ENCODE measurements at places on chromosomes 3 and 15. TPM values are rescaled to one million over a fixed set of nuclear protein-coding genes. Genes with fewer than 3 reads are reported as not detected.

GRCh38 chr15:70650567-70651302 is 112.6 kb downstream of the UACA start:
- H3K36me3 ChIP-seq: no peaks in the 10 kb centered on the region
- H3K27me3 ChIP-seq: no peaks in the 10 kb centered on the region
- H3K4me1 ChIP-seq: no peaks in the 10 kb centered on the region
- no peak overlapping the region for H3K27ac ChIP-seq
- H3K4me3 ChIP-seq: no peak overlapping the region

The EIF2A gene
- total RNA-seq: 128 TPM

GRCh38 chr15:55289011-55289745 is 435 bp downstream of the RAB27A start:
- no peaks in the 10 kb centered on the region for H3K36me3 ChIP-seq
- H3K27ac ChIP-seq: peak overlapping the region; percentile 91
- H3K4me3 ChIP-seq: peak overlapping the region; percentile 87
- H3K27me3 ChIP-seq: no peaks in the 10 kb centered on the region
- DNase-seq: peak; percentile 34

- no peaks in the 10 kb centered on the region for H3K4me1 ChIP-seq
- H3K27ac ChIP-seq: no peak overlapping the region
- no peaks in the 10 kb centered on the region for H3K27me3 ChIP-seq
- H3K36me3 ChIP-seq: no peaks in the 10 kb centered on the region
- DNase-seq: no peak
Measured at GRCh38 chr3:56145410-56145809, 322.9 kb downstream of the ERC2 start.

DNA sequence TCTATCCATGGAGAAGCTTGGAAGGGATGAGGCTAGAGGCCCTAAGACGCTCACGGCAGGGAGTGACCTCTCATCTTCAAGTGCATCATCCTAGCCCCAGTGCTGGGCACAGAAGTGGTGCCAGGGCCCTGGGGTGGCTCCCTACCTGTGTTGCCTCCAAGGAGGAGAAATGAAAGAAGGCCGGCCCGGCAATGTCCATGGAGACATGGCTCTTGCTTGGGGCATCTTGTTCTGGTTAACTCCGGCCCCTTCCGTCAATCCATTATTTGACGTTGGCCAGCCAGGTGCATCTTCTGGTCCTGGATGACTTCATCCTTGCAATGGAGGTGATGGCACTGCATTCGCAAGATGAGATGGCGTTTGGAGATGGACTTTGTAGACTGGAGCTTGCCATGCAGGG is 83.2 kb upstream of the ALDH1L1 start:
- no peak overlapping the region for H3K4me3 ChIP-seq
- no peaks in the 10 kb centered on the region for H3K36me3 ChIP-seq
- DNase-seq: no peak

The ATP2B2 gene
- total RNA-seq: not detected

DNA sequence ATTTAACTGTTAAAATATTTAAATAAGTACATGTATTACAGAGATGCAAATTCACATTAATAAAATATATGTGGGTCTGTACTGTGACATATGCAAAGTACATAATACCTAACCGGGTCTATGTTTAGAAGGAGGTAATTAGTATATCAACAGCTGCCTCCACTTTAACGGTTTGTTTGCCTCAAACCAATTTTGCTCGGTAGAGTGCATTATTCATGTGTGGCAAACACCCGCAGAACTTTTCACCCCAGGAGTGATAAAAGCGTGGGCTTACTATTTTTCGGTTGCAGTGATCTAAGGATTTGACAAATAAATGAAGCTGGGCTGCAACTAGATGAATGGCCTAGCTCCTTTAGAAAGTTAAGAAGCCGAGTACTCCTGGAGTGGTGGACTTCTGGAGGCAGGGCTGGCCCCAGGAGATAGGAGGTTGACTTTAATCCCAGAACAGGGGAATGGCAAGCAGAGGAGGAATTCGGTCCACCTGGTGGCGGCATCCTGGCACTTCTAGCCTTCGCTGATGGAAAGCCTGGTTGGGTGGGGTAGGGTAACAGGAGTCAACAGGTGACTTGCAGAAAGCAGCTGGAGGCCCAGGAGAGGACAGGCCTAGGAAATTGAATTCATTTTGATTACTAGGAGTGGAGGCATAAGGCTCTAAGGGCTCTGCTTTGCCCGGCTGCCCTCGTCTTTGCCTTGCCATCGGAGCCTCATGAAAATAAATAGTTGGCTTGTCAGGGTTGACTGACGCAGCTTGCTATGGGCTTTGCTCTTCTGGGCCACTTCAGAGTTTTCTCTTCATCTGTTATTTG is 2.4 kb downstream of the SLCO3A1 start:
- no peak overlapping the region for H3K27ac ChIP-seq
- H3K36me3 ChIP-seq: no peaks in the 10 kb centered on the region
- peaks cover 80% of the 10 kb centered on the region for H3K4me1 ChIP-seq
- no peak for DNase-seq
- no peaks in the 10 kb centered on the region for H3K27me3 ChIP-seq

DNA sequence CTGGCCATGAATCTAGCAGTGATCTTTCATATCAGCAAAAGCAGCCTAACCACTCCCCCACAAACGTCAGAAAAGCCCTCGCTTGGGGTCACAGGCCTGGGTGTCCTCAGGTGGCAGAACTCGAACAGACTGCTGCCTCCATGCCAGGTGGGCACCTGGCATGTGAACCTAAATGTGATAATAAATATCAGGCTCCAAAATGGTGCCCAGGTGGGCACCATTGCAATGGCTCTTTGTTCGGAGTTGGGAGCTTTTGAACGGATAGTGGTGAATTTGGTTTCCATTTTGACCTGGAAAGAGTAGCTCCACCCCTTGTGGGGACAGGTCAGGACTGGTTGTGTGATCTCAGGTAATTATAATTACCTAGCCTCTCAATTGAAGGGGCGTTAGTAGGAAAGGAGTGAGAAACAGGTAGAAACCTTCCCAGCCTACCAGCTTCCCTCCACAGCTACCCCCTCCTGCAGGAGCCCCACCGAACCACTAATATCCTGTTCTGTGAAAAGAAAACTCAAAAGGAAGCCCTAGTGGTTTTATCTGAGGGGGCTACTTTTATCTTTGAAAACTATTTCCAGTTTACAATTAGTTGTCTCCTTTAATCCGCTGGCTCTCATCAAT is 18.1 kb downstream of the MYO1E start:
- H3K36me3 ChIP-seq: no peaks in the 10 kb centered on the region
- H3K4me3 ChIP-seq: no peak overlapping the region
- DNase-seq: no peak
- H3K27me3 ChIP-seq: no peaks in the 10 kb centered on the region

The TICRR gene
- total RNA-seq: 14.0 TPM

The ALCAM gene
- 26.9 TPM for total RNA-seq

DNA sequence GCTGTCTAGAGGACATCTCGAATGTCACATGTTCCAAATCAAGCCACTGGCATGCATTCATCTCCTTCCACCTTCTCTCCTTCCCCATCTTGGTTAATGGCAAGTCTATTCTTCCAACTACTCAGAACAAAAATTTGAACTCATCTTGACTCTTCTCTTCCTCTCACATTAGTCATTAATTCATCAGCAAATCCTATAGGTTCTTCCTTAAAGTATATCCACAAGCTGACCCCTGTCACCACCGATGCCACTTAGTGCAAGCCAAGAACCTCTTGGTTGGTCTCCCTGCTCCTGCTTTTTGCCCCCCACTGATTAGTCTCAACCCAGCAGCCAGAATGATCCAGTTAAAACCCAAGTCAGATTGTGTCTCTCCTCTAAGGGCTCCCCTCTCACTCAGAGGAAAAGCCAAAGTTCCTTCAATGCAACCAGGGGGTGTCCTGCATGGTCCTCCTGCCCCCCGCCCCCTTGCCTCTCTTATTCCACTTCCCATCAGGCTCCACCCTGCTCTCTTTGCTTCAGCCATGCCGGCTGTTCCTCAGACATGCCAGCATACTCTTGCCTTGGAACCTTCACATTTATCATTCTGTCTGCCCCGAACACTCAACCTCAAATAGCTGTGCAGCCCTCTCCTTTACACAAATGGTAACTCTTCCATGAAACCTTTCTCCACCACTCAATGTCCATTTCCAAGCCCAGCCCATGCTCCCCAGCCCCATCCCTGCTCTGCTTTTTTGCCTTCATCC is 1.0 kb upstream of the GALNT15 start:
- no peak overlapping the region for H3K27ac ChIP-seq
- no peak overlapping the region for H3K4me3 ChIP-seq
- no peaks in the 10 kb centered on the region for H3K4me1 ChIP-seq
- no peak for DNase-seq
- H3K36me3 ChIP-seq: no peaks in the 10 kb centered on the region

- no peak overlapping the region for H3K4me3 ChIP-seq
- H3K36me3 ChIP-seq: no peaks in the 10 kb centered on the region
- no peak for DNase-seq
- H3K27ac ChIP-seq: no peak overlapping the region
Measured at GRCh38 chr3:123412811-123413604, 35.9 kb downstream of the ADCY5 start.

DNA sequence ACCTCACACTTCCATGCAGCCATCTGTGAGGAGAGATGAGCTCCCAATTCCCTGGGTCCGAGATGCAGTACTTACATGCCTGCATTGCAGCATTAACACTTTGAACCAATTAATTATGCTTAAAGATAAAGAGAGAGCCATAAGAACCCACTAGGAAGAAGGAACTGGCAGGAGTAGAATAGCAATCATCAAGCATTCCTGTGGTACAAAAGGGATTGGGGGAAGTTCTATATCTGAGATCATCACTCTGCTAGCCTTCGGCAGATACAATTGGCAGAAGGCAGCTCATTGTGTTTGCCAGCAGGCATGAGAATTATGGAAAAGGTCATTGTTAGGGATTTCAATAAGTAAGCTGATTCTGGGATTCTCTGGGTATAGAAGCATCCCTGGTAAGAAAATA is 891.4 kb downstream of the NTRK3 start:
- H3K27me3 ChIP-seq: no peaks in the 10 kb centered on the region
- no peaks in the 10 kb centered on the region for H3K36me3 ChIP-seq
- no peak overlapping the region for H3K27ac ChIP-seq
- no peak for DNase-seq
- no peaks in the 10 kb centered on the region for H3K4me1 ChIP-seq

- no peaks in the 10 kb centered on the region for H3K4me1 ChIP-seq
- no peak overlapping the region for H3K4me3 ChIP-seq
- H3K27me3 ChIP-seq: no peaks in the 10 kb centered on the region
- DNase-seq: no peak
- no peak overlapping the region for H3K27ac ChIP-seq
- no peaks in the 10 kb centered on the region for H3K36me3 ChIP-seq
Measured at GRCh38 chr15:36707884-36708435, 128.5 kb downstream of the CDIN1 start.

- H3K4me3 ChIP-seq: no peak overlapping the region
- peaks cover 15% of the 10 kb centered on the region for H3K36me3 ChIP-seq
- no peak overlapping the region for H3K27ac ChIP-seq
- DNase-seq: no peak
- H3K4me1 ChIP-seq: no peaks in the 10 kb centered on the region
- H3K27me3 ChIP-seq: no peaks in the 10 kb centered on the region
Measured at GRCh38 chr3:51931756-51932155, 9.9 kb downstream of the RRP9 start.

Data from CD8-positive, alpha-beta memory T cell (primary cell).